Fibroblast of skin of scalp (primary cell): ENCODE measurements at places on chromosomes 2 and 18.

DNA sequence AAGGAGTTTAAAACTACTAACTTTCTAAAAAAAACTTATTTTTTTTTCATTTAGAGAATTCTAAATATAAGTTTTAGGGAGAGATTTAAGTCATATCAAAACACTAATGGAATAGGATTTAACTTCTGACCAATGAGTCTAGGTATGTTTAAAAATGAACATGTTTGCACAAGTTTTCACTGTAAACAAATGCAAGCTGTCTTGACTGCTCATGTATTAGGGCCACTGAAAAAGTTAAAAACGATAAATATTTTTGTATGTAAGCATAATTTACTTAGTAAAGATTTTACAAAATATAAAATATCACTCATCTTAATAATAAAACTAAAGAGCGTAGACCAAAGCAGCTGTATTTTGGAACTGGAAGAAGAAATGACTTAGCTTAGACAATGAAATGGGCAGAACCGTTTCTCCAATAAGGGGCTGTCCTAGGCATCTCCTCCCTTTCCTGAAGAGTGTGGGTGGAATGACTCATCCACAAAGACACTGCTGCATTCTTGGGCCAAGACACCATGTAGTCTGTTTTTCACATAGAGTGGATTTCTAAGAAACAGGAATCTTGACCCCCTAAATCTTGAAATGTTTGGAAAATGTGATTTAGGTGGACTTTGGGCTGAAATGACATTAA is 118.8 kb downstream of the MEP1B start:
- peak; percentile 72 for DNase-seq

DNA sequence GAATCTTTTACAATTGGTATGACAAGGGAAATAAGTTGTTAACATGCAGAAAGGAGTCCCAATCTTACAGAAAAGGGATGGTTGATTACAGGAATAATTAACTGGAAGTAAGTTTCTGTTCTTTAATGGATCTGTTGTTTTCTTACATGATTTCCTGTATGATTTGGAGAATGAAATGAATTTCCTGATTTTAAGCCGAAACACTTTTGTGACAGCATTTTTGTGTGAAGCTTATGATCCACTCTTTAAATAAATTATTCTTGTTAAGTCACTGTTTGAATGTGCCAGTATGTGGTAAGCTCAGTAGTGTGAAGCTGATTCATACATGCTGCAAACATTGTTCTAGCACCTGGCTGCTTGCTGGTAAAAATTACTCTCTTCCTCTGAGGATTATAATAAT is 516.2 kb downstream of the DCDC2C start:
- DNase-seq, result no peak

GRCh38 chr2:124001696-124002430 is 23.2 kb upstream of the CNTNAP5 start:
- no peak for DNase-seq

DNA sequence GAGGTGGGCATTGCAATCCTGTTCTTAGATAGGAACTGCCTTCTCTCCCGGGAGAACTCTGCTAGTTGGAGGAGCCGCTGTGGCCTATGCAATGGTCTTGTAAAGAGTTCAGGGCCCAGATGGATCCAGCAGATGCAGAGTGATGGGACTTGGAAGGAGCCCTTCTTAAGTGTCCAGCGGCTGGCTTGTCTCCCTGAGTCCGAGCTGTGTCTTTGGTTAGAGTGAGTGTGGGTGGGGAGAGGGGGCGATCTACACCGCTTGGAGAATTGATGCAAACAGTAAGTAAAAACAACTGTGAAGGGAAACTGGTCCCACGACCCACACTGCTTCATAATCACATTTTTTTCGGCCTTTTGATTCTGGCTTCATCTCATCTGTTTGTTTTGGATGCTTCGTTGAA is 89.8 kb upstream of the CYRIA start:
- no peak for DNase-seq

DNA sequence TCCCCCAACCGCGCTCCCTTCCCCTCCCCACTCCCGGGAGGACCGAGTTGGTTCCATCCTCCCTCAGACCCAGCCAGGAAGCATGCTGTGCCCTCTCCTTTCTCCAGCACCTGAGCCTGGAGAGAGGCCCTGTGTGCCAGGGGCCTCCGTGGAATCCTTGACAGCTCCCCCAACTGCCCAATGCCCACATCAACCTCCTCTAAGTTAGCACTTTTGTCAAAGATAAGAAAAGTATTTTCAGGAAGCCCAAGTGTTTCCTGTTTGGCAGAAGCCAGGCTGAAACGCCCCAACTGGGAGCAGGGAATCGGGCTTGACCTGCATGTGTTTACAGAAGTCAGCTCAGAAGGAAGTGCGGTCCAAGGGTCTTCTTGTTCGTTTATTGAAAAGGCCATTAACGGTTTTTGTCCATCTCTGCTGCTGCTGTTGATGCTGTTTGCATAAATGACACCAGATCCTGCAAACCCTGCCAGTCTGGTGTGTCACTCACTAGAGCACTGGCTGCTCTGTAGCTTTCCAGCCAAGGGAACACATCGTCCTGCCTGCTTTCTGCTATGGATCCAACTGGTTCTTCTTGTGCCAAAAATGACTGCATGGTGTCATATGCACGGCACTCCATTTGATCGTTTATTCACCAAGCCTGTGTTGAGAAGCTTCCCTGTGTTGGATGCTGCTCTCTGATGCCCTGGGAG is 35.4 kb upstream of the COL6A3 start:
- DNase-seq, result no peak

- peak; percentile 89 for DNase-seq
Observed at GRCh38 chr2:166239548-166239947, 111.7 kb upstream of the SCN1A start.

GRCh38 chr2:9021563-9022211 is 18.2 kb upstream of the MBOAT2 start:
- DNase-seq, result peak; percentile 38

DNA sequence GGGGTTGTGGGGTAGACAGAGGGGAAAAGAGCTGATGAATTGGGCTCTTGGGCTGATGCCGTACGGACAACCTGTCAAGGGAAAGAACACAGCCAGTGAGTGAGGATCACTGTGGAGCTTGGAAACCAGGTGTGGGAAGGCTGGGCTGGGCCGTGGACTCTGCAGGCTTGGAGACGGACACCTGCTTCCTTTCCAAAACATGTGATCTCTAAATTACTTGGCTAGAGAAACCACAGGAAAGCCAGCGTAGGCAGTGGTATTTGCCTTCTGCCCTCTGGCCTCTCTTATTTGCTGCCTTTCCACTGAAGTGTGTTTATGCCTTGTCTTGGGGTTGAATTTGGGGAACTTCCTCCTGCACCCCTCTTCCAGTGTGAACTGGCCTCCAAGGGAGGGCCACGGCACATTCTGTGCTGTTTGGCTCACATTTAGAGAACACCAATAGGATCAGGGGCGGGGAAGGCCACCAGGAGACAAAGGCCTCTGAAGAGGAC is 267.7 kb downstream of the PRKCE start:
- no peak for DNase-seq

- peak; percentile 91 for DNase-seq
Observed at GRCh38 chr2:45755585-45756335, 104.3 kb downstream of the PRKCE start.

GRCh38 chr2:157777427-157777826 is 98.7 kb downstream of the ACVR1 start:
- DNase-seq, result peak; percentile 63

- DNase-seq, result peak; percentile 94
Observed at GRCh38 chr2:133200684-133201421, 367.4 kb downstream of the NCKAP5 start.

GRCh38 chr2:61722318-61722717 is 131.5 kb downstream of the FAM161A start:
- DNase-seq, result no peak

DNA sequence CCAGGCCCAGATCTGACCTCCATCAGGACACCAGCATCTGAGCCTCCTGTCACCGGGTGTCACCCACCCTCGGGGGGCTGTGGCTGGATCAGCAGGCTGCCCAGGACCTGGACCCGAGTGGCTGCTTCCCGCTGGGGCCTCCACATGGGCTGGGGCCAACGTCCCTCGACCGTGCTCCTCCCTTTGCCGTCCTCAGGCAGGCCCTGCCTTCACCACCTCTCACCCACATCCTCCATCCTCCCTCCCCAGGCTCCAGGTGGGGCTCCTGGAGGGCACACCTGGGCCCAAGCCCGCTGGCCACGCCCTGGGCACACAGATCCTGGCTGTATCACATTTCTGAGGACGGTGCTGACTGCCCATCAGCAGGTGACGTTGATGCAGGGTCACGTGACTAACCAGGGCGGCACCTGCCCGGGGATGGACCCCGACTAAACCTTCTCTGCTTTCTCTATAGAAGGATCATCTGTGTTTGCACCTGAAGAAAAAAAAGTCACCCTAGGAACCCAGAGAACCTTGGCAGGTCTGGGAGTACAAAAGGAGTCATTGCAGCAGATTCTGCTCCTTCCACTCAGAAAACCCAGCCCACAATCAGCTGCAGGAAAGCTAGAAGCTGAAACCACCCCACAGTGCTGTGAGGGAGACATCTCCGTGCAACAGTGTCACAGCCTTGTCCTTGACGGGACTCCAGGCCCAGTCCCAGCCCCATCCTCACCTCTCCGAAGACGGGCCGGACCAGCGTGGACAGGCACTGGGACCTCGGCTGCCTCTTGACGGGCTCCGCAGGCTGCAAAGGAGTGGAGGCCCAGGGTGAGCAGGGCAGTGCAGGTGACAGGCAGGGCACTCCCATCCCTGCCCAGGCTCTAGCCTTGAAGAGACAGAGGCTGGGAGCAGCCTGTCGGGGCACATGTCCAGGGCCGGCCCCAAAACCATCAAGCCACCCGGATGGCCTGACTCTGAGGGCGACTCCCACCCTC is 11.2 kb downstream of the STK25 start:
- DNase-seq, result no peak

GRCh38 chr2:129548880-129549279 is 430.6 kb upstream of the RAB6C start:
- no peak for DNase-seq

DNA sequence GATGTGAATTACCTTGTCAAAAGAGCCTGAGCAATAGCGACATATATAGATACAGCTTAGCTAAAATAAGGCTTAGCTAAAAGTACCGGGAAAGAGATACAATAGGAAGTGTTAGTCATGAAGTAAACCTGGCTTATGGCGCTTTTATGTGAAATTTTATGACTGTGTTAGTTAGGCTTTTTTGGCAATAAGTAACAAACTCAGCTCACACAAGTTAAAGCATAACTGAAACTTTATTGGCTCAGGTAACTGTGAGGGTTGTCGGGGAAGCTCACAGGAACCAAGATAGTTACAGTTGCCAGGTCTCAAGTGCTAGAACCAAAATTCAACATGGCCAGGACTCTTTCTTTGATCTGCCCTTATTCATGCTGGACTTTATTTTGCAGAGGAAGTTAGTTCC is 925.0 kb upstream of the GYPC start:
- no peak for DNase-seq

GRCh38 chr2:210480079-210480478 is 3.5 kb upstream of the LANCL1 start:
- no peak for DNase-seq

DNA sequence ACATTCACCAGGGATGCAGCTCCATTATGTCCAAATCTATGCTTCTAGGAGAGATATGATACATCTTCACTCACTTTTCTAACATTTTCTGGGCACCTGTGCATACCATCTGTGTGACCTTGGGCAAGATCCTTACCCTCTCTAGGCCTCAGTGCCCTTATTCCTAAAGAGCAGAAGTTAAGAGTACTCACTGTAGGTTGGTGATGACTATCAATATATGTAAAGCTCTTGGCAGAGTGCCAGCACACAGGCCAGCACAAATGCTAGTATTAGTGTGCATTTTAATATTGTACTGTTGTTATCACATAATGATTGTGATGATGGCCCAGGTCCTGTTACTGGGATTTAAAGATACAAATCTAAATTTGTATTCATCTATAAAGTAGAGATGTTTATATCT is 199.2 kb downstream of the RAD51AP2 start:
- no peak for DNase-seq

- no peak for DNase-seq
Observed at GRCh38 chr2:222424276-222424728, at the start of gene SGPP2. TSS of gene SGPP2 (plus strand) at chr2:222424543. CDS start at chr2:222424603, 60 bp downstream.

GRCh38 chr18:1930291-1931270 is 640.7 kb downstream of the METTL4 start:
- DNase-seq, result no peak

- no peak for DNase-seq
Observed at GRCh38 chr2:165970663-165971062, 17.1 kb upstream of the TTC21B start.

- no peak for DNase-seq
Observed at GRCh38 chr2:8457699-8458502, 224.0 kb upstream of the ID2 start.

DNA sequence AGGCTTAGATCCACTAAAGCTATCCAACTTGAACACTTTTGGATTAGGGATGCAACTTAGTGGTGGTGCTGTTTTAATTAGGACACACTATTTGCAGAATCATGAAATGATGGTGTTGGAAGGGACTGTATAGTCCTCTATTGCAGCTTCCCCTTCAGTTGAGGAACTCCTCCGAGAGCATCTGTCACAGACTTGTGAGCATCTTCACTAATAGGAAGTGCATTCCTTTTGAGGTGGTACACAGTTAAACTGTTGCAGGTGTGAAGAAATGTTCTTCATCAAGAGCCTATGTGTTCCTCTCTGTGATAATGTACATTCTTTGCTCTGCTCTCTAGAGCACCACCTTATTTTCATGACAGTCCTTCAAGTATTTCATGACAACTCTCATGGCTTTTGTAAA is 197.4 kb downstream of the CAMKMT start:
- DNase-seq, result no peak

DNA sequence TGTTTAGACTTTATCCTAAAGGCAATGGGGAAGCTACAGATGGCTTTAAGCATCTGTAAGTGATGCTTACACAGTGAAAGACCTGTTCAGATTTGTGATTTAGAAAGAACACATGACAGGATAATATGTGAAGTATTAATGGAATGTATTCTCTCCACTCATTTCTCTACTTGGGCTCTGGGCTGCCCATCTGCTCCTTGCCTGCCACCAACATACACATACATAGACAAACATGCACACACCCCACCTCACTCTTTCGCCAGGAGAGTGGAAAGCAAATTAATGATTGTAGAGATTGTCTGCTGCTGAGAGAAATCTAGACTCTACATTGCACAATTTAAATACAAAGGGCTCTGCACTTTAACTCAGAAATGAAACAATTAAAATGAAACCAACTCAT is 61.0 kb upstream of the NFE2L2 start:
- peak; percentile 43 for DNase-seq

GRCh38 chr2:158131919-158132566 is 30.4 kb downstream of the UPP2 start:
- no peak for DNase-seq

DNA sequence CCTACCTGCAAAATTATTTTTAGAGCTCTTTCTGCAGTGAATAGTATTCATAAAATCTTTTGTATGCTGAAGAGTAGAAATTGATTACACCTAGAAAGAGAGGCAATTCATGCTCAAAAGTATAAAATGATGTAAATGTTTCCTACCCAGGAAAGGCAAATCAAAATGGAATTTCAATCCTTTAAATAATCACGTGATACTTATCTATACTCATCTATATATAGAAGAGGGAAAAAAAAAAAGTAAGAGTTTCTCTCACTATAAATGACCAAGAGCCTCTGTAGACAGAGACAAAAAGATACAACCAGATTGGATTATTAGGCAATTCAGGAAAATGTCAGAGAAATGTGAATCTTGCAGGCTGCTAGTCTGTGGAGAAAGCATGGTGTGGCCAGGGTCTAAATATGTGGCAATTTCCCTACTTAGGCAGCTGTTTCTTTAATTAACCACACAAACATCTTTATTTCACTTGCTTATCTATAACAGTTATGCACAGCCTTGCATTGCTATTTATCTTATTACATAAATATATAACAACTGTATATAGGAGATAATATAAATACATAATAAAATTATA is 39.5 kb downstream of the METTL8 start:
- no peak for DNase-seq
